ENCODE measurements at places on chromosomes 5 and 9.
A peak's percentile ranks its signal among the peaks of the same experiment; 100 is the strongest.

- H3K4me3 ChIP-seq: no peak overlapping the region
- peaks cover 15% of the 10 kb centered on the region for H3K36me3 ChIP-seq
- DNase-seq: no peak
- no peaks in the 10 kb centered on the region for H3K4me1 ChIP-seq
- peaks cover 5% of the 10 kb centered on the region for H3K27me3 ChIP-seq
These were observed 223.3 kb downstream of the SLF1 start for GRCh38 chr5:94841598-94842322.

DNA sequence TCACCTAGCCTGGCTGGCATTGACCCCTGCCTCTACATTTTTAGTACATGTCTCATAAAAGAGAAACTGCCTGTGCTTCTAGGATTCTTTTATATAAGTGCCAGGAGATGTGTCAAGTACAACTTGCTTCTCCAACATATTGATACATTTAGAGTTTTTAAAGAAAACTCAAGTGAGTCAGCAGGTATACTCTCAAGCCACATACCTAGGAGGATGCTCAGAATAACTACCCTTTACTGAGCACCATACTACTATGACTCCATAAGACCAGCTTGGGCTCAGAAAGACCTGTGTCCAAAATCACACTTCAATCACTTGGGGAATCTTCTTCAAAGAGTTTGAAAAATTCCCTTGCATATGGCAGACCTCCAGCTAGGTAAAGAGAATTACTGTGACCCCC, 389.8 kb upstream of the SLC24A2 start:
- H3K27me3 ChIP-seq: no peaks in the 10 kb centered on the region
- no peak for DNase-seq
- H3K27ac ChIP-seq: no peak overlapping the region
- no peak overlapping the region for H3K4me3 ChIP-seq
- H3K36me3 ChIP-seq: peaks cover 51% of the 10 kb centered on the region

- H3K36me3 ChIP-seq: peaks cover 19% of the 10 kb centered on the region
- H3K27me3 ChIP-seq: no peaks in the 10 kb centered on the region
- no peak overlapping the region for H3K27ac ChIP-seq
- no peak for DNase-seq
These were observed 19.4 kb downstream of the CCDC171 start for GRCh38 chr9:15572200-15572770.

DNA sequence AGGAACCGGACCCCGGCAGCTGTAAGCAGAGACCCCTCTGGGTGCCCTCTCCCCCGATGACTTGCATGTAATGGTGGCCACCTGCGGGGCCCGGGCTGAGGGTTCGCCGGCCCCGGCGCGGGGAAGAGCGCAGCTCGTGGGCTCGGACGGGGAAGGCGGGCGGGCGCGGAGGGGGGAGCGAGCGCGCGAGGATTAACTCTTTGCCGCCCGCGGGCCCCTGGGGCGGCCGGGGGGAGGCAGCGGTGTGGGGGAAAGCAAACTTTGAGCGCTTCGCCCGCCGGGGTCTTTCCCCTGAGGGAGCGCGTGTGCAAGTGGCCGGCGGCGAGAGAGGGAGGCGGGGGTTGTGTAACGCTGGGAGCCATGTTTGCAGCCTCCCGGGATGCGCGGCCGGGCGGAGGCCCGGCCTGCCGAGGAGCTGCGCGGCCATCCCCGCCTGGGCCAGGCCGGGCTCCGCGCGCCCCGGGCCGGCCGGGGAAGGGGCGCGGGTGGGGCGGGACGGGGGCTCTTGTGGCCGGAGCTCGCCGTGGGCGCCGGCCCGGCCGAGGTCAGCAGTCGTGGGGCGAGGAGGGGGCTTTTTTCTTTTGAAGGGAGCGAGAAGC, 547 bp downstream of the ANP32B start:
- no peak overlapping the region for H3K27ac ChIP-seq
- peaks cover 12% of the 10 kb centered on the region for H3K27me3 ChIP-seq
- H3K4me1 ChIP-seq: peaks cover 53% of the 10 kb centered on the region
- H3K4me3 ChIP-seq: peak overlapping the region; percentile 81
- peak; percentile 57 for DNase-seq
- no peaks in the 10 kb centered on the region for H3K36me3 ChIP-seq

GRCh38 chr9:96294159-96294545, 7.8 kb downstream of the HSD17B3 start:
- peaks cover 4% of the 10 kb centered on the region for H3K36me3 ChIP-seq
- peaks cover 15% of the 10 kb centered on the region for H3K4me1 ChIP-seq
- H3K27me3 ChIP-seq: no peaks in the 10 kb centered on the region

DNA sequence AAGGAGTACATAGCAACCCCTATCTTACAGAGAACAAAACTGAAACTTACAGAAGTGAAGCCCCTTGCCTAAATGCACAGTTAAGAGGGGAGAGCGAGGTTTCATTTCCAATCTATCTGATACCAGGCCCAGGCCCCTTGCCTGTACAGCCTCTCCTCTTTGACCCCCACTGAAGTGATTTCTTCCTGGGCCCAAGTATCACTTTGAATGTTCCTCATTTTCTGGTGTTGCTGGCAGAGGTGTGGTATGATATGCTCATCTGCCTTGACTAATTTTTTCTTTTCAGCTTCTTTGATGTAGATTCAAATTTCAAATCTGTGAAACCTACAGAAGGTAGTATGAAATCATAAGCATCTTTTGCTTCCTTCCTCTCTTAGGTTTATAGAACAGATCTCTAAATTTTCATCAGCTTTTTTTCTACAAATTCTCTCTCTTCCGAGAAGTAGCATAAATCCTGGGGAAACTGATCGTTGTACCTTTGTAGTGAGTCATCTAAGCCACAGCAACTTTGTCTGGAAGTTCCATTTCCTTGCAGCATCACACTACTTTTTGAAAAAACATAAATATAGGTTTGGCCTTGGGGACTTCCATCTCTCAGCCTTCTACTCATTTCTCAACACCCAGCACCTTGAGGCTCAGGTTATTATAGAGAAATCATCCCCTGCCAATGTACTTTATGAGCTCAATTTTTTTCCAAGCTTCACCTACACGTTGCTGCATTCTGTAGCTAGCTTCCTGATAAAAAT, 402.4 kb upstream of the PTGER4 start:
- H3K4me3 ChIP-seq: no peak overlapping the region
- no peak overlapping the region for H3K27ac ChIP-seq
- no peaks in the 10 kb centered on the region for H3K27me3 ChIP-seq
- no peak for DNase-seq

DNA sequence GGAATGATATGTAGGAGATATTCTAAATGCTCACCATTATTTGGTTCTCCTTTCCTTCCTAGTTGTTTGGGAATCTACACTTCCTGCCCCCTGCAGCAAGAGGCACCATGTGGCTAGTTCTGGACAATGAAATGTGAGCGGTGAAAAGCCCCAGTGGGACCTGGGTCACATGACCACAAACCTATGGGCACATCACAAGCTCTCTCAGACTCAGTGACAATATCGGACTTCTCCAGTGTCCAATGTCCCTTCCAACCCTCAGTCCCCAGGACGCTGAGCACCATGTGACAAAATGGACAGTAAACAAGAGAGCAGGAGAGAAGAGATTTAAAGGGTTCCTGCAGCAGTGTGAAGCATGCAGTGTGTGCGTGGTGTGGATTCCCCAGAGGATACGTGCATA, 44.6 kb upstream of the FOXE1 start:
- no peak for DNase-seq
- H3K27ac ChIP-seq: no peak overlapping the region
- no peaks in the 10 kb centered on the region for H3K36me3 ChIP-seq
- H3K4me1 ChIP-seq: peaks cover 5% of the 10 kb centered on the region
- no peak overlapping the region for H3K4me3 ChIP-seq

DNA sequence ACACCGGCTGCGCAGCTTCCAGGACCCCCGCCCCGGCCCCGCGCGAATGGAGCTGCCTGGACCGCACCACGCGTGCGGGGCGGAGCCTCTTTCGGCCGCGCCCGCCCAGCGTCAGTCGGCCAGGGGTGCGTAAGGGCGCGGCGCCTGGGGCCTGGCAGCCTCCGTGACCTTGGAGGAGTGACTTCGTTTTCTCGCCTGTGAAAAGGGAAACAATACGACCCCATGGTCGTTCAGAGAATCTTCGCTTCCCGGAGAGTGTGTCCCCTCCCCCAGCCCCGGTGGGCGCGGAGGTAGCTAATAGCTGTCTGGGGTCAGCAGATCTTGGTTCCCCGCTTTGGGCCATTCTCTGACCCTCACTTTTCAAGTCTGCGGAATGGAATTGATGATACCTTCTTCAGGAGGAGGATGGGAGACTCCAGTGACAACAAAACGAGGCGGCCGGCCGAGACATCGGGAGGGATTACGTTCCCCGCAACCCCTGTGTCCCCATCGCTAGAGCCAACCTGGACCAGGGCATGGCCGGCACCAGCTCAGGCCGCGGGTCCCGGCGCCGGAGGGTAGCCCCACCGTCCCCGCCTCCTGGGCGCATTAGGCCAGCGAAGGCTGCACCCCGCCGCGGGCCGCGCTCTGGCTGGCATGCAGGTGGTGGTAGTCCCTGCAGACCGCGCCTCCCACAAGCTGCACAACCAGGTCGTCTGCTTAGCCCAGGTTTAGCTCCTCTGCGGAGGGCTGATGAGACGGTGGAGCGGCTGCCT, 5.5 kb upstream of the CDHR2 start:
- H3K4me3 ChIP-seq: peak overlapping the region; percentile 90
- peak; percentile 77 for DNase-seq
- H3K27me3 ChIP-seq: peaks cover 14% of the 10 kb centered on the region
- H3K27ac ChIP-seq: no peak overlapping the region
- no peaks in the 10 kb centered on the region for H3K36me3 ChIP-seq

- no peak for DNase-seq
- no peak overlapping the region for H3K27ac ChIP-seq
- peaks cover 16% of the 10 kb centered on the region for H3K27me3 ChIP-seq
- H3K36me3 ChIP-seq: no peaks in the 10 kb centered on the region
These were observed 99.9 kb downstream of the KLF4 start for GRCh38 chr9:107389617-107390071.

GRCh38 chr9:12975496-12975895, 200.7 kb downstream of the LURAP1L start:
- DNase-seq: no peak
- peaks cover 3% of the 10 kb centered on the region for H3K27me3 ChIP-seq
- no peaks in the 10 kb centered on the region for H3K36me3 ChIP-seq
- H3K4me3 ChIP-seq: no peak overlapping the region
- no peaks in the 10 kb centered on the region for H3K4me1 ChIP-seq
- H3K27ac ChIP-seq: no peak overlapping the region

GRCh38 chr9:136244122-136244968, 1.3 kb downstream of the QSOX2 start:
- peaks cover 75% of the 10 kb centered on the region for H3K4me1 ChIP-seq
- peak overlapping the region; percentile 93 for H3K27ac ChIP-seq
- peak overlapping the region; percentile 94 for H3K4me3 ChIP-seq
- H3K36me3 ChIP-seq: no peaks in the 10 kb centered on the region

DNA sequence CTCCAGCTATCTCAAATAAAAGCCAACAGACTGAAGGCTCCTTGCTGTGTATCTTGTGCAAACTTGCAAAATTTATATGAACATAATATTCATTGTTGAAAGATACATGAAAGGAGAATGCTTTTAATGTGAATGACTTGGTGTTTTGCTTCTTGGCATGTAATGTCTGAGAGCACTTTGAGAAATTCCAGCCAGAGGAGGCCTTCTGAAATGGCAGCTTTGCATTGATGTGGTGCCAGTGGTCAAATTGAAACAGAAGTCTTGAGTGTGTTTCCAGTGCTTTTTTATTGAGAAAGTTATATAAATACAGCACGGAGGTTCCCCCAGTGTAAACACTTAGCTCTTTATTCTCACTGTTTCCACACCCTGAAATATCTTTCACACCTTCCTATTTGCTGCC, 182.1 kb downstream of the ADCY2 start:
- peaks cover 6% of the 10 kb centered on the region for H3K27me3 ChIP-seq
- H3K27ac ChIP-seq: no peak overlapping the region
- H3K4me3 ChIP-seq: no peak overlapping the region
- peaks cover 23% of the 10 kb centered on the region for H3K36me3 ChIP-seq
- DNase-seq: no peak

DNA sequence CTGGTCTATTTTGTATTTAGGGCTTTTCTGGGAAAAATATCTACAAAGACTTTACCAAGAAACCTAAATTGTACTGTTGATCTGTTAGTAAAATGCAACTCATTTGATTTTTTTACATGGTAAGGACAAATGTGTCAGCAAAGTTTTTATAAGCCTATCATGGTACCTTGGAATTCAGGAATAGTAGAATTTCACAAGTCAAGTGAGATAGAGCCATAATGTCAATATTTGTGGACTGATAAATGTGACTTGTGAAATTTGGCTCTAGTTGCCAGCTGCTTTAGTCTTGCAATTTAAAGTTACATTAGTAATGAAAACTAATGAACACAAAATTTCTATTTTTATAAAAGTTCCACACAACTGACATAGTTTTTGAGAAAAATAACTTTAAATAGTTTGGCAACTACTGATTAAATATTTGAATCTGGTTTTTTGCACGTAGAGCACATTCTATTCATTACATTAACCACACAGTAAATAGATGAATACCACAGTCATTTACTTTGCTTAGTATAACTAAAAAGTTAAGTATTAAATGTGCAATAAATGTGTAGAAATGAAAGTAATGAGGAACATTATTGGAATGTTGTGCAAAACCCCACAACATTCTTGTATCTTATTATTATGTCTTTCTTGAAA, 41.2 kb upstream of the RIOK2 start:
- no peaks in the 10 kb centered on the region for H3K36me3 ChIP-seq
- H3K27me3 ChIP-seq: no peaks in the 10 kb centered on the region
- DNase-seq: no peak
- H3K4me1 ChIP-seq: no peaks in the 10 kb centered on the region

DNA sequence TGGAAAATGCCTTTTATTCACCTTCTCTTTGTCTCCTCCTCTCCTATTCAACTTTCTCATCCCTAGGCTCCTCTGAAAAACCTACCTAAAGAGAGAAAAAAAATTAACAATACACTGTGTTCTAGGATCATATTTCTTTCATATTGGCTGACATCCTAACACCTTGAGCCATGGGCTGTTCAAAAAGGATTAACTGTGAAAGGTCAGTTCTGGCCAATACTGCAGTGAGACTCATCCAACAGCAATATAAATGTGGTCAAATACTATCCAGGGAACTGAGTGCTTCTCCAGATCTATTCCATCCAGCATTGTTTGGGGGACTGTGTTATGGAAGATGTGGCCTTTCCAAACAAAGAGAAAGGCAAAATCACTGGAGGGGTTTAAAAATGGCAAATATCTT, 131.1 kb upstream of the MOCS2 start:
- no peaks in the 10 kb centered on the region for H3K36me3 ChIP-seq
- H3K27me3 ChIP-seq: peaks cover 6% of the 10 kb centered on the region
- no peak for DNase-seq
- no peak overlapping the region for H3K4me3 ChIP-seq
- H3K4me1 ChIP-seq: no peaks in the 10 kb centered on the region

- peaks cover 5% of the 10 kb centered on the region for H3K27me3 ChIP-seq
- DNase-seq: no peak
- no peaks in the 10 kb centered on the region for H3K36me3 ChIP-seq
- H3K4me1 ChIP-seq: no peaks in the 10 kb centered on the region
- no peak overlapping the region for H3K27ac ChIP-seq
These were observed 62.7 kb downstream of the EPB41L4A start for GRCh38 chr5:112356178-112356956.

DNA sequence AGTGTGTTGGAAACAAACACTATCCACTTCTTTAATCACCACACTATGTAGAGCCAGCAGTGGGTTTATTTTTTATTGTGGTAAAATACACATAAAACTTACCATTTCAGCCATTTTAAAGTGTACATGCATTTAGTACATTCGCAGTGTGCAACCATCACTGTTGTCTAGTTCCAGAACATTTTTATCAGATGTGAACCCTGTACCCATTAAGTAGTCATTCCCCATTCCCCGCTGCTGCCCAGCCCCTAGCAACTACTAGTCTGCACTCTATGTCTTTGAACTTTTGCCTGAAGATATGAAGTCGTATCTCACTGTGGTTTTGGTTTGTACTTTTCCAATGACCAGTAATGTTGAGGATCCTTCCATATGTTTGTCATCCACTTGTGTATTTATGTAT, 30.2 kb upstream of the F2R start:
- peaks cover 5% of the 10 kb centered on the region for H3K27me3 ChIP-seq
- no peak overlapping the region for H3K4me3 ChIP-seq
- no peak for DNase-seq
- H3K27ac ChIP-seq: no peak overlapping the region
- H3K36me3 ChIP-seq: peaks cover 72% of the 10 kb centered on the region

All from nephron progenitor cell (in vitro differentiated cells).